ENCODE measurements at places on chromosomes 5 and 9.

DNA sequence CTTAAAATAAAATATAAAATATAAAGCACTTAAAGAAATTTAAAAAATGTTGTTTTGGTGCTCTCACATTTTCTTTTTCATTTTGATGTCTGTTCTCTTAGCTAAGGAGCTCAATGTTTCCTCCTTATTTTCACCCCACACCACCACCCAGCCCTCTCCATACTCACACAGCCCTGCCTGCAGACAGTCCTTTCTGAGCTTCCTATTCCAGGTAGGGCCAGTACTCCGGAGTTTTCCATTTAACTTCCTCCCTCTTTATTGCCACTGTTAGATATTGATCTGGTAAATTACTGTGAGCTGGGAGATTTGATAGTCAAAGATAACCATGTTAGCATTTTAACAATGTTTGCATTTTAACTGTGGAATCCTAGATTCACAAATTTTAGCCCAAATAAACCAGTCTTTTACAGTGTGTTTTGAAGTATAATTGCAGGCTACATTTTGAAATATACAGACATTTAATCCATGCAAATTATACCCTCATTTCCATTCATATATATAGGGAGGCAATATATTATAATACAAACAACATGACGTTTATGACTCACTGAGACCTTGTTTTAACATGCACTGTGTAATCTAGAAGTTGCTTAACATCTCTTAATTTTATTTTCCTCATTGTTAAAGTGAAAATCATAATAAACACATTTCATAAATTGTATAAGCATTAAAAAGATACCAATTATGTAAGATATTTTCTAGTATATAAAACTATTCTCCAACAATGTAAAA, 927.1 kb downstream of the NR2F1-AS1 start:
- peak; percentile 18 for DNase-seq

DNA sequence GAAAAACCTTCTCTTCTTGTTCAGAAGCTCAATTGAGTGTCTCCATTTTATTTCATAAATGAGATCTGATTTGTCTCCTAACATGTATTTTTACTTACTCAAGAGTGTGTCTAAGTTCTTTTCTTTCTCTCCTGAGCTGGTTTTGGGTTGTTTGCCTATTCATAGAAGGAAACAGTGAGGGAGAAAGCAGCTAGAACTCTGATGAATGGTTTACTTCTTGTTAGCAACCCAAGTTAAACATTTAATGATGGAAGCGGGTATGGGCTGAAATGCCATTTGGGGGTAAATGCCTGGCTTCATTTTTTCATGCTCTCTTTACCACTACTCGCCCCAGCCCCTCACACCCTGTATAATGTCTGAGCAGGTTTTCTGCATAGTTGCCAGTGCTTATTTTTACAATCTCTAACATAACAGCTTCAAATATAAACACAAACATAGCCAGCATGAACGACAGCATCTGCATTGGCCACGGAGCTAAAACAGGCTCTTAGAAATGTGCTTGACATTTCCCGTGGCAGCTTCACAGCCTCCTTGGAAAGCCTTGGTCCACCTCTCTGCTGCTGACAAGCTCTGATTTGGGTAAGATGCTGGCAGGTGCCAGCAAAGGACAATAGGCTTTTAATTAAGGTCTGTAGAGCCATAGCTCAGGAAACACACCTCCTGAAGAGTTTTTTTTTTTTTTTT, 321.1 kb downstream of the ARHGEF28 start:
- no peak for DNase-seq

GRCh38 chr5:69493396-69494133, 975 bp downstream of the OCLN start:
- DNase-seq = peak; percentile 16

DNA sequence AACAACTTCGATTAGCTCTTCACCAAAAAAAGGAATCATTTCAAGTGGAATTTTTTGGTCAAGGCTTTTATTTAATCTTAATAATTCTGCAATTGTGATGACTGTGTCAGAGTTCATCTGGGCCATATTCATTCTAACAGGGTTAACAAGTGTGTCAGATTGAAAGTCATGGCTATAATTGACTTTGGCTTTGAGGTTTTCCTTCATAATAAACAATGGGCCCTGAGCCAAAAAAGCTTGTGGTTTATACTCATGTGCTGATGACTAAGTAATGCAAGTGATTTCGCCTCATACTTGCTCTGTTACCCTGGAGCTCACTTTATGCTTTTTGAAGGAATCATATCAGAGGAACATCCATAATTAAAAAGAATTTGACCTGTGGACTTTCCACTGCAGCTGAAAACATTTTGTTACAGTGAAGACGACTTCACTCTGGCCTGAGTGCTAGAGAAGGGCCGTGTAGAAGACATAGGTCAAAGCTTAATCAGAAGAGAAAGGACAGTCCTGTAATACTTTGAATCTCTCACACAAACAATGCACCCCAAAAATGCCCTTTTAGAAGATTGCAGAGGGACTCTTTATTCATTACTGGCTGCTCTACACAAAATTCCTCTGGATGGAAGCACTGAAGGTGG, 101.7 kb downstream of the GDNF start:
- peak; percentile 97 for DNase-seq

DNA sequence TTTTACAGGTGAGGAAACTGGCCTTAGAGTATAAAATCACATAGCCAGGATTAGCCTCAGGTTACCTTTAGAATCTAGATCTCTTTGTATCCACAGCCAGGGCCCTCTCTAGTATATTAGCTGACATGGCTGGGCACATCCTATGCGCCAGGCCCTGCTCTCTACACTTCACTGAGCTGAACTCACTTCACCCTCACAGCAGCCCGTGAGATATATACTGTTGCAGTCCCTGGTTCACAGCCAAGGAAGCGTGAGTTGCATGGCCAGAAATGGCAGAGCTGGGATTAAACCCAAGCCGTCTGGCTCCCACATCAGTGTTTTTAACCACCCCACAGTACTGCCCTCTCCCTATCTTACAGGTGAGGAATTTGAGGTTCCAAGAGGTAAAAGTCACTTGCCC, 58.4 kb downstream of the DAB2IP start:
- DNase-seq = no peak

DNA sequence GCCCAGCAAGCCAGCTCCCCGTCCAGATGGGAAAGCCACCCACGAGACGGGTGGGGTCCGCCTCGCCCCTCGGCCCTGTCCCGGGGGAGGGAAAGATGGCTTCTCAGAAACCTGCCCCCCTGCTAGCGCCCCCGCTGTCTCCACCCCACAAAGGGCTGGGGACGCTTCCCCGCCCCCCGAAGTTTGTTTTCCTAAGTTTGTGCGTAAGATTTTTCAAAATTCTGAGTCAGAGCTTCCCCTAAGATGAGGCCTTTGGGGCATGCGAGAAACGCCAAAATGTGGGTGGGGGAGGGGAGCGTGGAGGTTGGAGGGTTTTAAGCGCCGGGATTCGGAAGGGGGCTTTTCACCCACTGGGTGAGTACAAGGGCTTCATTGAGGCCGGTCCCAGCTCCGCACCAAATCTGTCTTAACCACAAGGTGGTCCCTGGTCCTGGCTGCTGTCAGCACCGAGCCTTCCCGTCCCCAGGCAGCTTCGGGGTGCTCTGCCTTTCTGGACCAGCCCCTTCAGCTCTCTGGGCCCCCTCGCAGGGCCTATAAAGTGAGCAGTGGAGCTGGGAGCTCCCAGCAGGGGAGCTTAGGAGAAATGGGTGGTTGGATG, 32.3 kb downstream of the PRRX2 start:
- peak; percentile 92 for DNase-seq

DNA sequence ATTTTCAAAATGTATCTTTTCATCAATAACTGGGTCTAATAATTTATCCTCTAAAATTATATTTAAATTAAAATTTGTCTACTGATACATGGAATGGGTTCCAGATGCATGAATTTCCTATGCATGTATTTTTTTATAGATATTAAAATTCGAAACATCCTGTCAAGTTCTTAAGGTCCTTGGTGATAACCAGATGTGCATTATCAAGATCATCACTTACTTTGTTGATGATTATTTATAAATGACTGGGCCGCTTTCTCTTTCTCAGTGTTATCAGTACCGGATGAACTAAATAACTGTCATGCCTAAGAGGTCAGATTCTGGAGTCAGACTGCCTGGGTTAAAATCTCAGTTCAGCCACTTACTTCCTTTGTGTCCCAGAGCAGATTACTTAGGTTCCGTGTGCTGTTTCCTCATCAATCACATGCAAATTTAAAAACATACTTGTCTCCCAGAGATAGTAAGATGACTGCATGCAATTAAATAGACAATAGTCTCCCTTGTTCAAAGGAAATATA, 124.3 kb downstream of the TEX10 start:
- no peak for DNase-seq

- no peak for DNase-seq
Measured at GRCh38 chr5:1471240-1471853, 26.1 kb upstream of the SLC6A3 start.

DNA sequence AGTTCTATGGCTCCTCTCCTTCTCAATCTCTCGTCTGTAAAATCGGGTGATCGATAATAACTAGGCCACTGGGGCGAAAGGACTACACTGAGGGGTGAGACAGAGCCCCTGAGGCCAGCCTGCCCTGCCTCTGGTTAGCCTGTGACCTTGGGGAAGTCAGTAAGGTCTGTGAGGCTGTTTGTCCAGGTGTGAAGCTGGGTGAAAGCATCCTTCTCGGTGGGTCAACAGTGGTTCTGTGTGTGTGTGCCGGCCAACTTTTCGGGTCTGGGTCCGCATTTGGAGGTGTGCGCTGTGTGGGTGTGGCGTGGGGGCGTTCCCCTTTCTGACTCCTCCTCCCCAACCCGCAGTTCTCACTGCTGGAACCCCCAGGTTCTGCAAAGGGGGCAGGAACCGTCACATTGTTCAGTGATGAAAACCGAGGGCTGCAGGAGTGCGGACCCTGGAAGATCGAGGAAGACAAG, 5.0 kb upstream of the RNF44 start:
- DNase-seq = no peak

- DNase-seq = no peak
Measured at GRCh38 chr9:6632516-6633183, 12.9 kb downstream of the GLDC start.

DNA sequence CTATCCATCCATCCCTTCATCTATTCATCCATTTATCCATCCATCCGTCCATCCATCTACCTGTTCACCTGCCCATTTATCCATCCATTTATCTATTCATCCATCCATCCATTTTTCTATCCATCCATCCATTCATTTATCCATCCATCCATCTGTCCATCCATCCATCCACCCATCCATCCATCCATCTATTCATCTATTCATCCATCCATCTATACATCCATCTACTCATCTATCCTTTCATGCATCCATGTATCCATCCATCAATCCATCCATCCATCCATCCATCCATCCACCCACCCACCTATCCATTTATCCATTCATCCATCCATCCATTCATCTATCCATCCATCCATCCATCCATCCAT, 10.8 kb downstream of the COL27A1 start:
- DNase-seq = no peak

DNA sequence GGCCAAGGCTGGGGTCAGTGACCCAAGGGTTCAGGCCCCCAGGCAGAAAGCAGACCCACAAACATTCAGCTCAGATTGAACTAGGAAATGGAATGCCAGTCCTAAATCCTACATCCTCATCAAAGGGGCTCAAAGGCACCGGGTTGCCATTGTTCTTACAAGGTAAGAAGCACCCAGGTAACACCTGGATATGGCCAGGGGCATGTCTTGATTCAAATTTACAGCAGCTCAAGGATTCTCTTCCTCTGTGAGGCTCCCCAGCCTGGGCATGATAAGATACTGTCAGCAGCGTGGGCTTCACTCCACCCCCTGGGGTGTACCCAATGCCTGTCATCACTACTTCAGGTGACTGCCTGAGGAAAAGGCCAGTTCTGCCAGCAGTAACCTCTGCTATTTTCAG, 92.1 kb upstream of the FSTL4 start:
- DNase-seq = no peak

DNA sequence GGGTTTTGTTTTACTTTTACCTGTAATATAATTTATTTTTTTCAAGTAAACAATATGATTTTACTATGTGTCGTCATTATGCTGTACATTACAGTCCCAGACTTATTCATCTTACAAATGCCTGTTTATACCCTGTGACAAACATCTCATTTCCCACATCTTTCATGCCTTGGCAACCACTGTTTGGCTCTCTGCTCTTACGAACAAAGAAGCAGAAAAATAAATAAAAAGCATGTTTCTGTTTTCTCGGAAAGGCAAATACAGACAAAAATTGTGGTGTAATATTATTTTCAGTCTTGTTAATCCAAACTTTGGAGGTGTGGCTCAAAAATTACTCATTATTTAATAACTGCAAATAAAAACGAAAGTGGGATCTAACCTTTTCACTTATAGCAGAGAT, 393.0 kb downstream of the CDH12 start:
- no peak for DNase-seq

GRCh38 chr9:129141066-129142041, 30.1 kb downstream of the PTPA start:
- peak; percentile 96 for DNase-seq

DNA sequence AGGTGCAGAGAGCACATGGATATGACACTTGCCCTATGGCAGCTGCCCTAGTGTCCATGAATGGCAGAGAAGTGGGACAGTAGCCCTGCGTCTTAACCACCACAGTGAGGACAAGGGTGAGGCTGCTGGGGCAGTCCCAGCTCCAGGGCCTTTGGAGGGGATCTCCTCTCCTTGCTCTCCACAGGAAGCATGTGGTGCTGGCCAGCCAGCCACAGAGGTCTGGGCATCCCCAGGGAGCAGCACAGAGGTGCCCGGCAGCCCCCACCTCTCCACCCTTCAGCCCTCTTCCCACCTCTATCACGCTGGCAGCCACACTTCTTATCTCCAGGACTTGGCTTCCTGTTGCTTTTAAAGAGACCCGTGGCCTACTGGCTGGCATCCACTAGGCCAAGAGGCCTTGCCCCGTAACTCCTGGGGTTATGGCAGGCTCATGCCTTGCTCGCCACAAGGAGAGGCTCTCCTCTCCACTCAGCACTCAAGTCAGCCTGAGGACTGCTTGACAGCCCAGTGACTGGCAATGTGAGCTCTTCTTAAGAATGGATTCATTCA, 21.9 kb downstream of the CSF2 start:
- no peak for DNase-seq

GRCh38 chr5:178290376-178290775, 57.8 kb upstream of the PHYKPL start:
- no peak for DNase-seq
